Brain pericyte (primary cell): ENCODE measurements at places on chromosomes 2 and 18.

DNA sequence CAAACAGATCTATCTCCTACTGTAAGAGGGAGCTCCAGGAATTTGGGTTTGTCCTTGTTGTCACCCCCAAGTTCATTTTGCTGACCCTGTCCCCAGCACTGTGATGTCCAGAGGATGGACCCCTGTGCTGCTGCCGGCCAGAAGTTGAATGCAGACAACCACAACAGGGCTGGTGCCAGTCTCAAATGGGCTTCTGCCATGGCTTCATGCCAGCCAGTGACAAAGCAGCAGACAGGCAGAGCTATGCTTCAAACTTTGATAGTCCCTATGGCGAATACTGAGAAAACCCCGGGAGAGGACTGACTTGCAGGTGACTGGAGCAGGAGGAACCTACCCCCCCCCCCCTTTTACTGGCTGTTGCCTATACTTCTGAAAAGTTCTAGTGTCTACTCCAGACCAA is 3.2 kb downstream of the SMAD7 start:
- DNase-seq: no peak

- DNase-seq: no peak
Measured at GRCh38 chr18:58429442-58429841, 199.4 kb downstream of the ALPK2 start.

DNA sequence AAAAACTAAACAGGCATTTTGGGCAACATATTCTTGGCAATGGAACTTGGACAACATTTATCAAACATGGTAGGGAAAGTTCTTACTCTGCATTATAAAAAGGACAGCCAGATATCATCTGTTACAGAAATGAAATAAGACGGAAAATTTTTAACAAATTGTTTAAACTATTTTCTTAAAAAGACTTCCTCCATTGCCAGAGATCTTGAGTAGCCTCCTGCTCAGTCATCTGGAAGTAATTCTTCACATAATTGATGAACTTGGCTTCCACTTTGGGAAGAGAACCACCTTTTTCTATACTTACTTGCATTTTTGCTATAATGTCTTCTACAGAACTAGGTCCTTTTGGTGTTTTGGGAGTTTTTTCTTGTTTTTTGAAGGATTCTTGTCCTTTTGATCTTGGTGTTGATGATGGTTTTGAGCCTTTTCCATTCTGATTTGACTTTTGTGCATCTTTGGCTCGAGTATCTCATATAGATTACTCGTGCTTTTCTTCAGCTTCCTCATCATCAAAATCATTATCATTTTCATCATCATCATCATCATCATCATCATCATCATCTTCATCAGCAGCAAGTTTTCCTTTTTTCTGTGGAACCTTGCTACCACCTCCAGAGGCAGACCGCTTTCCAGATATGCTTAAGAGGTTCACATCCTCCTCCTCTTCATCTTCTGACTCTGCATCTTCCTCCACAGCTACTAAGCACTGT is 66.2 kb downstream of the CD28 start:
- DNase-seq: no peak

DNA sequence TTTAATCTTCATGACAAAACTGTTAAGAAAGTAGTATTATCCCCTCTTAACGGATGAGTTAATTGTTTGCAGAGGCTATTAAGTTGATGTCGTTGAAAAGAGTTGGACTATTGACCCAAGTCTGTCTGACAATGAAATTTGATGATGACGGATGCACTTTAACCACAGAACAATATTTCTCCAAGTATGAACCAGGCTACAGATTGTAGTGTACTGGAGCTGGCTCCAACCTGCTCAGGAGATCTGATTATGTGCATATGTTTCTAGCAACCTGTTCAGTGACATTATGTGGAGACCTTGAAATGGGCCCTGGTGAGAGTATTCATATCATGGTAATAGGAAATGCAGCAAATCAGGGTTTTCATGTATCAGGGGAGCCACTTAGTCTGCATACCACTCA is 174.1 kb downstream of the CDH7 start:
- DNase-seq: no peak

DNA sequence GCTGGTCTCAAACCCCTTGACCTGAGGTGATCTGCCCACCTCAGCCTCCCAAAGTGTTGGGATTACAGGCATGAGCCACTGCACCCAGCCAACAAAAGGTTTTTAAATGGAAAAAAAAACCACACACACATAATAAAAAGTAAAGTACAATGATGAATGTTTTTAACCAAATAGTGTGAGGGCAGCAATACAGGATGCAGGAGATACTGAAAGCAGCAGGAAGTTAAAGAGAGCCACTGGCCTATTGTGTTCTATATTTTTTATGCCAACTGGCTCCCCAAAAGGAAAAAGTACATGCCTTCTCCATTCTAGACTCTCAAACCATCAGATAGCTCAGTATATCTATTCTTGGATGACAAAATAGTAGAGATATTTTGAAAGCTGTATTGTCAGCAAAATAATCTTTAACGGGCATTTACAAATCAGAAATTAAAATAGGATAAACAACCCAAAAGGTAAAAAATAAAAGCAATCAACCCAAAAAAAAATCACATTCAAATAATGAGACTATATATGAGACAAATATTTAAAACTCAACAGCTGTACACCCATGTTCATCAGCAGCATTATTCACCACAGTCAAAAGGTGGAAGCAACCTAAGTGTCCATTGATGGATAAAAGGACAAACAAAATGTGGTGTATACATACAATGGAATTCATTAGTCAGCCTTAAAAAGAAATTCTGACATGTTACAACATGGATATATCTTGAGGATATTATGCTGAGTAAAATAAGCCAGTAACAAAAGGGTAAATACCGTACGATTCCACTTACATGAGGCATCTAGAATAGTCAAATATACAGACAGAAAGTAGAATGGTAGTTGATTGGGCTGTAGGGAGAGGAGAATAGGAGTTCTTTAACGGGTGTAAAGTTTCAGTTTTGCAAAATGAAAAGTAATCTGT is 26.2 kb downstream of the GPATCH11 start:
- DNase-seq: no peak

DNA sequence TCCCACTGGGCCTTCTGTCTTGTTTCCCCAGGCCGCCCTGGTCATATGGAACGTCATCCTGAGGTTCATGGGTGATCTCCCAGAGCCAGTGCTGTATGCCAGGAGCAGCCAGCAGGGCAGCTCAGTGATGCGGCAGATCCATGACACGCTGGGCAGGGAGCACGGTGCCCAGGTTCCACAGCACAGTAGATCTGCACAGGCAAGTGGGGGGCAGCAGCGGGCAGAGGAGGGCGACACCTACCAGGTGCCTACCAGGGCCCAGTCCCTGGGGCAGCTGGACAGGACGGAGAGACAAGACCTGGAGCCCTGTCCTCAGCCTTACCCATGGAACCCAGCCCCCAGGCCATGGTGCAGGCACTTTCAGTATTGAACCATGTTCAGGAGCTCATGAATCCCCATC is 36.1 kb upstream of the GPR17 start:
- no peak for DNase-seq

DNA sequence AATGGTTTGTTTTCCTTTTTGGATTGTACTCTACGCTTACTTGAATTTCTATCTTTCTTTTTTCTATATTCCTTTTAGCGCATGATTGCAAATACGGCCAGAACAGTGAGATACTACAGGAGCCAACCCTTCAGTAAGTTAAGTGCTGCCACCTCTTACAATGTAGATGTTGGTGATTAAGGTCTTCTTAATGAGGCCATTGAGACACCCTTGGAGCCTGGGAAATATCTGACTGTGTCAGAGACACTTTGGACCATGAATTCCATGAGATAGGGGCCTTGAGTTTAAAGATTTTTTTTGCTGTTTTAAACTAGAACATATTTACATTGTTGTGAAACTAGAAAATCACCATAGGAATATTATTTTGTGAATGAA is 27.1 kb upstream of the MAP3K20 start:
- DNase-seq: no peak

DNA sequence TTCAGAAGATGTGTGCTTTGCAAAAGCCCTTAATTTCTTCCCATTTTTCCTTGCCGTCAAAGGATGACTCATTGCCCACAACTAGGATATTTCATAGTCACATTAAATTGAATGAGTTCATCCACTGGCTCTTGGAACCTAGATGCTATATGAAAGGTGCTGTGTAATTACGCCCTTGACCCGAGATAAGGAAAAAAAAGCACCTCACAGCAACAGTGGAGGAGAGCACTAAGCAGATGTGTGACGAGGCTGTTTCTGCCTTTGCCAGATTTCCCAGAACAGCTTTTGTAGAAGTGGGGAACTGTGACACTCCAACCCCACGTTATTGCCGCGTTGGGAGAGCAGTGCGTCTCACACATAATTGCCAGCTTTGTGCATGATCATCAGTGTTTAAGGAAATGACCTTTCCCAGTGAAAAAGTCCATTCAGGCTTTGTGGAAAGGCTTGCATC is 33.3 kb upstream of the TMEM87B start:
- no peak for DNase-seq

DNA sequence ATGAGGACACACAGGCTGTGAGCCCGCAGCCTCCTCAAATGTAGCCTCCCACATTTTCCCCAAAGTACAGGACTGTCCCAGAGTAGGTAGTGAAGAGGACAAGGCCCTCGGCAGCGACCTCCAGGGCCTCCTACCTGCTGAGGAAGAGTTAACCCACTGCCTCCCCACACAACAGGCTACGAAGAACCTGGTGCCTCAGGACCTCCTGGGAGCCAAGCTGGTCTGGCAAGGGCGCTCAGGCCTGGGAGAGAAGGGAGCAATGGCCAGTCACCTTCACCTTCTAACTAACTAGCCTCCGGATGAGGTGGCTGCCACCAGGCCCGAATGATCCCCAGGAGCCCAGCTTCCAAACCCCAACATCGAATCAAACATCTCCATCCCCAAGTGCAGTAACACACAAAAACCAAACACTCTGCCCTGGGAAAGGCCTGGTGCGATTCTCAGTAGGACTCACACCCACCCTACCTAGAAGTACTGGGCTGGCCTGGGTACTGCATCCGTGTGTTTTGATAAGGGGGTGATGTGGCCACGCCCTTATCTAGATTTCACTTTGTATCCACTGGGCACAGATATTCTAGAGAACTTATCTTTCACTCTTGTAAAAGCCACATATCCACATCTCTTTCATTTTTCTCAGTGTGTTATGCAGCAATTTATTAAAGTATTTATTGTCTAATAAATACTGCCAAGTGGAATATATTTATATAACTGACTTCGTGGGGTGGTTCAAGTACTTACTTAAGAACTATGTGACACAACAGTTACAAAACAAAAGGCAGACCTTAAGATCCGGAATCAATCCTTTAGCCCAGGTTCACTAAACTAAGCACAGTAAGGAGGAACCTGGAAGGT is 9.7 kb downstream of the ERFE start:
- DNase-seq: no peak

DNA sequence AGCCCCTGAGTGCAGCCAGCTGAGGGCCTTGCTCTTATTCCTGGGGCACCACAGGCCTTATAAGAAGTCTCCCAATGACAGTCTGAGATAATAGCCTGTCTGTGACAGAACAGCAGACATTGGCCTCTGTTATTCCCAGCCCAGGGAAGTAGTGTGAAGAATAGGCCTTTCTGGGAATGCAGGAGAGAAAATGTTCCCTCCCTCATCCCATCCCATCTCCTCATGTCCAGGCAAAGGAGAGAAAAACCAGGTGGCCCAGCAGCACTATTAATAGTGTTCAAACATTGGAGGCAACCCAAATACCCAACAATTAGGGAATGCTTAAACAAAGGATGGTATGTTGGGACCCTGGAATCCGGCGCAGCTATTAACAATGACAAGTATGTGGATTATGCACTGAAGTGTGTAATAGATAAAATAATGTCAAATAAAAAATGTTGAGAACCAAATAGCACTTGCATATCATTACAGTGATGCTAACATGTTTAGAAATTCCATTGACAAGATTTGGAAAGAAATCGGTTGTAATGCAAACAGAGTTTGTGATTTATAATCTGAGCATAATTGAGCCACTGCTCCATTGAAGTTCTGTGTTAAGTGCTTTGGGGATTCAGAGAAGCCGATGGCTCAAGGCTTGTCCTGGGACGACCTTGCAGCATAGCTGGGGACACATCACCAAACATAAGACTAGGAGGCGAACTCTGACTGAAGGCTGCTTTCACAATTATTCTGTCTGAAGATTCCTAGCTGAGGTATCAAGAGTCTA is 69.3 kb downstream of the LBH start:
- no peak for DNase-seq

- no peak for DNase-seq
Measured at GRCh38 chr2:172087780-172088244, 2.5 kb downstream of the DLX1 start.

DNA sequence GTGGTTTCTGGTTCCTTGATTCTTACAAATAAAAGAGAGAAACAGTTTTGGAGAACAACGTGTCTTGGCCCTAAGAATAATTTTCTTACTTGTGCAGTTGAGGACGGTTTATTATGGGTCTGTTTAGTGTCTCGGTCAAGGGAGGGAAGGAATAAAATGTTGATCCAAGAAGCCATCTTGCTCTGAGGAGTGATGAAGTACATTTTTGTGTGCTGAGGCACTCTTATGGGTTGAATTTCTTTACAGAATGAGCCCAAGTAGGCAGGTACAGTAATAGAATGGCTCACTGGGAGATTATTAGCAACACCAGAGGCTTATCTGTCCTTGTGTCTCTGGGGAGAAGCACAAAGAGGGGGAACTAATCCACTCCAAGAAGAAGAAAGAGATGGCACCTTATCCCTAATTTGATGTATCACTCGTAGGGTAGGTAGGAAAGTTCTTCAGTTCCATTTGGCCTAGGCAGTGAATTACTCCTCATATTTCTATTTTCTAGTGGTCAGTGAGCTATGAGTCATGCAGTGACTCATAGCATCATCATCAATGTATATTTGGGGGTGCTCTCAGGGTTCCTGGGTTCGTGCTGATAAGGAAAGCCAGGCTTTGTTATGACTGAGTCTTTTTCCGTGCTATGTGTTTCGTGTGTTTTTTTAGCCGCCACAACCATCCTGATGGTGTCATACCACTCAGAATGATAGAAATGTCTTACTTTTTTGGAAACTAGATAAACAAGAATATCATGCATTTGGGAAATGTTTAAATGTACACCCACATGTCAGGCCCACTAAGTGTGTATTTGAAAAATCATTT is 250.1 kb upstream of the CTAGE1 start:
- peak; percentile 45 for DNase-seq
